ENCODE measurements at places on chromosomes 6 and 20.

DNA sequence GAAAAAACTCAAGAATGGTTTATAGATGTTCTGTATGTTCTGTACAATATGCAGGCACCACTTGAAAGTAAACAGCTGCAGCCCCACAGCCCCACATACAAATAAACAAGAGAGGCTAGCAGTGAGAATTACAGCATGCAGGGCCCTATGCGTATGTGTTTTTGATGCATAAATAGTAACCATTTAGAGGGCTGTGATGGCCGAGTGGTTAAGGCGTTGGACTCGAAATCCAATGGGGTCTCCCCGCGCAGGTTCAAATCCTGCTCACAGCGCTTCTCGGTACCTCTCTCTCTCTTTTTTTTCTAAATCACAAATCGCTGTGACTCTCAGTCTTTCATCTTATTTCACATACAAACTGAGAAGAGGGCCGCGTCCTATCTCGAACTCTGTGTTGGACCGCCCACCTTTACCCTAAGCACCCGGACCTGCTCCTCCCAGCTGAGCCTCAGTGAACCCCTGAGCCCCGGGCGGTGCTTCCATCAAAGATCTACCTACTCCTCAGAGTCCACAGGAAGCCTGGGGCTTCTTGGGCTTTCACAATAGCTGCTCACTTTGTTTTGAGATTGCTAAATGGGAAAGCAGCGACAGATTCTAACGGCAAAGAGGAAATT is 37.7 kb upstream of the PRSS16 start:
- DNase-seq = peak; percentile 69

DNA sequence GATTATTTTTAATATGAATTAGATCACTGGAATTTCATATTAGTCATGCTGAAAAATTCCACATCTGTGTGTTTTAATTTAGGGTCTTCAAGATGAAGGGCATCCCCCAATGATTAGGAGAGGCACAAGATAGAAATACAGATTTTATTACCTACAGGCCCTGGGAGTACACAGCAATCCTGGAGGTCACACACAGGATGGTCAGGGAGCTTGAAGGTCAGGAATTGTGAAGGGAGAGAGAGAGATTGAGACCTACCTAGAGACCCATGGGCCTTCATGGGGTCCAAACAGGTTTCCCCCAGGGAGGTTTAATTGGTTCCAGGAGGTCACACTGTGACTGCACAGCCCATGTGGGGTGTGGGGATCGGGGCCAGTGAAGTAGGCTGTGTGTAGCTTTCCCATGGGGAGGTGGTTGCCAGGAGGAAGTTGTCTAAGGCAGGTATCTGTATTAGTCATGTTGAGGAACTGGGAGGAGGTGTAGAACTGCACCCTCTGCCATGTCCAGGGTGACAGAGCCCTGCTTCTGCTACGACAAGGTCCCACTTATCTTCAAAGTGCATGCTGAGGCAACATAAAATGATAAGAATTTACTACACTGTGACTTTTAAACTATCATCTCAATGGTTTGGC is 18.3 kb downstream of the SNX9 start:
- DNase-seq = no peak

GRCh38 chr6:30157999-30158398 is 3.0 kb downstream of the TRIM10 start:
- no peak for DNase-seq

GRCh38 chr6:157244175-157244574 is 79.1 kb downstream of the TMEM242 start:
- DNase-seq = no peak

- no peak for DNase-seq
These were observed 15.2 kb downstream of the APMAP start for GRCh38 chr20:24977336-24977735.

Data from SK-MEL-5 (cell line).